AG04450 (cell line): ENCODE measurements at places on chromosomes 2 and 18. TPM values are rescaled to one million over a fixed set of nuclear protein-coding genes. Genes with fewer than 3 reads are reported as not detected.

DNA sequence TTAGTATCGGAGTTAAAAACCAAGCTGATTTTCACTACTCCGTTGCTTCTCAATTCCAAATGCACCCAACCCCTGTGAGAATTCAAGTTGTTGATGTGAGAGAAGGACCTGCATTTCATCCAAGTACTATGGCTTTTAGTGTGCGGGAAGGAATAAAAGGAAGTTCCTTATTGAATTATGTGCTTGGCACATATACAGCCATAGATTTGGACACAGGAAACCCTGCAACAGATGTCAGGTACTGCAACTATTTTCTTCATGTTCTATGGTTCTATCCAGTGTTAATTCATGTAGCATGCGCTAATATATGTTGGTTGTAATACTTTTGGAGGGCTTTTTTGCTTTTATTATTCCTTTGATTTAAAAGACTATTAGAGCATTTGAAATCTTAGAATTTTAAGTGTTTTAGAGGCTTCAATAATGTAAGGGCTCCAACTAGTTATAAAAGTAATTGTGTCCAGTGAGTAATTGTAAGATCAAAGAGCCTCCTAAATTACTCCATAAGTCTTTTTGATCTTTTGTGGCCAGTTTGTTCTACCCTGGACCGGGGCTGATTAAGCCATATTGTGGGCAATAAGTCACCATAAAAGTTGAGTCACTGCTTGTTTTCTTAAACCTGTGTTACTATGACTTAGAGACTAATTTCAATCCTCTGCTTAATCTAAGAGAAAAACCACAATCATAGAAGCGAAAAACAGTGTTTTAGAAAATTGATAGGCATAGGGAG is 22.9 kb downstream of the DSG4 start:
- DNase-seq, result no peak

TBR1 gene
- polyA plus RNA-seq, result not detected in 2 replicates

GRCh38 chr2:35410431-35411061 is 945.0 kb upstream of the CRIM1 start:
- DNase-seq, result no peak

GRCh38 chr2:33607905-33608304 is 8.8 kb upstream of the FAM98A start:
- DNase-seq, result no peak

DNA sequence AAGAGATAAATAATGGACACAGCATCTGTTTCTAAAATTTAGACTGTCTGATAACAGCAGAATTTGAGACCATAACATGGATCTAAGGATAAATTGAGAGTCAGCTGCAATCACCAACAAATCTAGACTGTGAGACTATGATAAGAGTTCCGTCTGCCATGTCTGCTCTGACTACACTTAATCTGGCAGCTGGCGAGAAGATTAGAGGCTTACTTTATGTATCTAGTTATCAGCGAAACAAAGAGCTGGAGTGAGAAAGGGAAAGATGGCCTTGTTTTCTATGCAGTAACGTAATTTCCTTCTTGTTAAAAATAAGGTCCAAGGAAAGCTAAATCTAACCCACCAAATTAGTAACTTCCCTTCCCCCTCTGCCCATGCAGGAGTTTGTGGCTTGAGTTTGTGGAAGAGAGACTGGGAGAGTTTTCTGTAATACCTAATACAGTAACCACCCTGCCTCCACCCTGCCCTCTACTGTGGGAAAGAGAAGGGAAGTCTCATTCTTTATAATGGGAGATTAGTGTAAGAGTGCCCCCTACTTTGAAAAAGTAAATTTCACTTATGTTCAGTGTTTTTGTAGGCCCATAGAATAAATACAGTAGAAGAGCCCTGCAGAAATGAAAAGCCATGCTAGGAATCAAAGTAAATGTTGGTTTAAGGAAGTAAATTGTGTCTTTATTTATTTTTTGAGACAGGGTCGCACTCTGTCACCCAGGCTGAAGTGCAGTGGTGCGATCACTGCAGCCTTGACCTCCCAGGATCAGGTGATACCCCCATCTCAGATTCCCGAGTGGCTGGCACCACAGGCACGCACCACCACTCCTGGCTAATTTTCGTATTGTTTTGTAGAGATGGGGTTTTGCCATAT is 27.5 kb downstream of the EML4 start:
- DNase-seq, result no peak

PROKR1 gene
- polyA plus RNA-seq, result not detected in 2 replicates

GRCh38 chr2:224263571-224264043 is 138.3 kb downstream of the FAM124B start:
- DNase-seq, result no peak

- no peak for DNase-seq
Observed at GRCh38 chr2:64214281-64215115, 70.3 kb upstream of the PELI1 start.

- DNase-seq, result no peak
Observed at GRCh38 chr2:3487432-3487831, 31.9 kb downstream of the ADI1 start.

- no peak for DNase-seq
Observed at GRCh38 chr2:216991563-216991962, 131.7 kb upstream of the TNP1 start.

PJVK gene
- 2.1 and 3.4 TPM in 2 replicates for polyA plus RNA-seq

DNA sequence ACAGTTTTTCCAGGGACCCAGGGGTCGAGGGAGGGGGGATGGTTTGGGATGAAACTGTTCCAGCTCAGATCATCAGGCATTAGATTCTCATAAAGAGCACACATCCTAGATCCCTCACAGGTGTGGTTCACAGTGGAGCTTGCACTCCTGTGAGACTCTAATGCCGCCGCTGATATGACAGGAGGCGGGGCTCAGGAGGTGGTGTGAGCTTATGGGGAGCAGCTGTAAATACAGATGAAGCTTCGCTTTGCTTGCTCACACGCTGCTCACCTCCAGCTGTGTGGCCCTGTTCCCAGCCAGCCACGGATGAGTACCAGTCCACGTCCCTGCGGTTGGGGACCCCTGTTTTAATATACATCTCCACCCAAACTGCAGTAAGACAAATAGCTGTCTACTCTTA is 204.2 kb downstream of the AGAP1 start:
- no peak for DNase-seq

EFR3B gene
- polyA plus RNA-seq, result 0.09 and 0.14 TPM in 2 replicates

DNA sequence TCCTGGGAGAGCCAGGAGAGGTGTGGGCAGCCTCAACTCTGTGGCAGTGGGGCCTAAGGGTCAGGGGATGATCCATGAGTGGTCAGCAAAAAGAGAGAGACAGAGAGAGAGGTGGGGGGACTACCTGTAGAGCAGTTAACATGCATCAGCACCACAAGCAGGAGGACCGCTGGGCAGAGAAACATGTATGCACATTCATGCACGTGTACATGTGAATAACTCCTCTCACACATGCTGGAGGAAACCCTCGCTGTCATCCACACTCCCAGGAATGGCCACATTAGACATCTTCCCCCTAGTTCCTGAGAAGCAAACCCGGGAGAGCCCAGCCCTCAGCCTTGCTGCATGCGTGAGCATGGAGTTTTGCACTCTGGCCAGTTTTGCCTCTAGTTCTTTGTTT is 166.1 kb downstream of the SMAD7 start:
- no peak for DNase-seq

DNA sequence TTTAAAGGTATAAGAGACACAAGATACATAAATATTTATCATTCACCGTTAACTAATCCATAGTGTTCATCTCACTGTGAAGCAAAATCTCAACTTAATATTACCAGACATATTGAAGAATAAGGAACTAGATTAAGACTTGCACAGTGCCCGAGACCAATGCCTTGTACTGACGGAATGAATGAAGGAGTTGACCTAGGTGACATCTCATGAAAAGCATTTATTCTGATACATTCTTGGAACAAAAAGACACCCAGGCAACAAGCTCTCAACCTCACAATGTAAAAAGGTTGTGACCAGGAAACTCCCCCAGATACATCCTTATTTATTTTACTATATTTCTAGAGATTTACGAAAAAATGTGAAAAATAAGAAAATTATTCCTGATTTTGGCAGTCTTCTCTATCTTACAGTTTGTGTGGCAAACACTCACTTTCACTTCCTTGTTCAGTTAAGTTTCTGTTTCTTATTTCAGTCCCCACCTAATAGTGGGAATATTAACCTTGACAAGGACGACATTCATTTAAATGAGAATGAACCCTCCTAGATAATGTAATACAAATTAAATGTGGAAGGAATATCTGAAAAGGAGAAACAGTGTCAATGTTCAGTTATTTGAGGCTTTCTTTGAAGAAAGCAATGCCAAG is 28.4 kb downstream of the M1AP start:
- DNase-seq, result no peak

- DNase-seq, result no peak
Observed at GRCh38 chr2:168884975-168885374, 5.3 kb downstream of the SPC25 start.

- no peak for DNase-seq
Observed at GRCh38 chr2:226208726-226209125, 590.9 kb downstream of the IRS1 start.

HADHB gene
- polyA plus RNA-seq, result 129 and 162 TPM in 2 replicates

GRCh38 chr2:45944074-45944473 is 292.6 kb downstream of the PRKCE start:
- peak; percentile 34 for DNase-seq

DNA sequence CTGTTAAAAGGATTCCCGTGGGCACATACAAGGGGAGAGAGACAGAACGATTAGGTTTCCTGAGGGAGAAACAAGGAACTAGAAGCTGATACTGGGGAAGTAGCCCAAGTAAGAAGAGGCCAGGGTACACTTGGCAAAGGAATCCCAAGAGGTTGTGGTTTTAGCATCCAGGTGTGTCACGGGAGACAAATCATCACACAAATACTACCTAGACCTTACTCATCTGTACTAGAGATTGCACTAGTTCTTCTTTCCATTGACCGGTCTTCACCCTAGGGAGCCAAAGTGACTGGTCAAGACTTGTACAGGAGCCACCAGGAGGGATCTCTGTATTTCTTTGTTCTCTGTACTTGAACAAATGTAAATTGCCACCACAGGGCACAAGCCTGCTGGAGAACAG is 14.2 kb upstream of the NR4A2 start:
- no peak for DNase-seq

DNA sequence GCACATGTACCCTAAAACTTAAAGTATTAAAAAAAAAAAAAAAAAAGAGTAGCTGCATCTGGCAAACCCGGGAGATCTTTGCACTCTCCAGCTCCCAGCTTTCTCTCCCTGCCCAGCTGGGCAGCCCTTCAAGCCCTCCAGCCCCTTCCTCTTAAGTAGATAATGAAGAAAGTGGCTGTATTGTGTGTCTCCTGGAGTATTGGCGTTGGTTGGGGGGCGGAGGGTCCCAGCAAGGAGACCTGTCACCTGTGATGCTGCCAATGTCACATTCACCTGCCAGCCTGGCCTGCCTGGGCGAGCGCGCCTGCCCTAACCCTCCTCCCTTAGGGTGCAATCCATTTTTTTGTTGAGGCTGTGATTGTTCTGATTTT is 2.0 kb downstream of the C2orf72 start:
- no peak for DNase-seq

- DNase-seq, result no peak
Observed at GRCh38 chr2:191869178-191869577, 22.3 kb upstream of the CAVIN2 start.

GRCh38 chr18:27931535-27931934 is 245.4 kb downstream of the CDH2 start:
- DNase-seq, result no peak

GRCh38 chr18:51514128-51514527 is 316.6 kb upstream of the MEX3C start:
- no peak for DNase-seq

TRABD2A gene
- 30.2 and 32.8 TPM in 2 replicates for polyA plus RNA-seq

- no peak for DNase-seq
Observed at GRCh38 chr2:216159646-216160045, 50.5 kb downstream of the XRCC5 start.

KLHL41 gene
- 0.22 and 0.26 TPM in 2 replicates for polyA plus RNA-seq

CLEC4F gene
- polyA plus RNA-seq, result not detected in 2 replicates

- DNase-seq, result no peak
Observed at GRCh38 chr18:55477860-55478581, 110.0 kb downstream of the TCF4 start.

DNA sequence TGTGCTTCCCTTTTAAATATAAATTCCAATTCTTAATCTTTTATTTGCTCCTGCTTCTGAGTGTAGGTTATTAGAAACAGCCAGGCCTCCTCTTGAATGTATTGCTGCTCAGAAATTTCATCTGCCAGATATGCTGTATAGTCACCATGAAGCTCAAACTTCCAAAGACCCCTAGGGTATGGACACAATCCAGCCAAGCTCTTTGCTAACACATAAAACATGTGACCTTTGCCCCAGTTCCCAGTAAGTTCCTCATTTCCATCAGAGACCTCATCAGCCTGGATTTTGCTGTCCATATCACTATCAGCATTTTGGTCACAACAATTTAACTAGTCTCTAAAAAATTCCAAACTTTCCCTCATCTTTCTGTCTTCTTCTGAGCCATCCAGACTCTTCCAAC is 75.2 kb downstream of the MAP2 start:
- DNase-seq, result peak; percentile 11

C18orf54 gene
- 2.7 and 3.8 TPM in 2 replicates for polyA plus RNA-seq

MAP4K3 gene
- polyA plus RNA-seq, result 31.2 and 43.5 TPM in 2 replicates

DNA sequence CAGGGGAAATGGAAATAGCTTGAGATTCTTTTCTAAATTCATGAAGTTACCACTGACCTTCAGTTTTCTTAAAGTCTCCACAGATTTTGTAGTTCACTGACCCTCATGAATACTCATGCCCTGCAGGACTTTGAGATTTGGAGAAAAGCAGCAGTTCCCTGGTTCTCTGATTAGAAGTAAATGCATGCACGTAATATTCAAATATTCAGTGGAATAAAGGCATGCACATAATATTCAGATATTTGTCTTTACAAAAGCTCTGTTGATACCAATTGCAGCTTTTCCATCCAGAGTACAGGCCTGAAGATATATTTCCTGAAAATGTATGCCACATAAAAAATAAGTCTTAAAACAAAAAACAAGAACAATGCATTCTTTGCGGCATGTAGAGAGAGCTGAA is 219.8 kb downstream of the ADCYAP1 start:
- DNase-seq, result no peak

GRCh38 chr2:64223055-64223454 is 78.8 kb upstream of the PELI1 start:
- DNase-seq, result no peak

GRCh38 chr2:45047301-45047700 is 38.0 kb upstream of the SIX2 start:
- DNase-seq, result no peak

DNA sequence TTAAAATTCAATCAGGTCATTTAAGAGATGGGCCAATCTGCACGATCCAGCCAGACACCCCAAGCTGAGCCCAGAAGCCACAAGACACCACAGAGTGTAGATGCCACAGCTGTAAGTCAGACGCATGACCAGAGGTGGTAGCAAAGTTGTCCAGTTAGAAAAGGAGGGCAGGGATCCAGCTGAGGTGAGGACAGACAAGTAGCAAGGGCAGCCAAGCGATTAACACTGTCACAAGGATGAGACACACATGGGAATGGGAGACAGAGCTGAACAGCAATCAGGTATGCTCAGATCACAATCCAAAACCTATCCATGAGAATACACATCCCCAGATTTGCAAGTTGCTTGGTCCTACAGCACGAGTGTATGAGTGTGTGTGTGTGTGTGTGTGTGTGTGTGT is 143.4 kb upstream of the STK17B start:
- DNase-seq, result no peak
